ENCODE measurements at places on chromosomes 12 and 14.

- no peak for DNase-seq
These were observed 2.2 kb downstream of the ANKRD33 start for GRCh38 chr12:51890133-51890464.

DNA sequence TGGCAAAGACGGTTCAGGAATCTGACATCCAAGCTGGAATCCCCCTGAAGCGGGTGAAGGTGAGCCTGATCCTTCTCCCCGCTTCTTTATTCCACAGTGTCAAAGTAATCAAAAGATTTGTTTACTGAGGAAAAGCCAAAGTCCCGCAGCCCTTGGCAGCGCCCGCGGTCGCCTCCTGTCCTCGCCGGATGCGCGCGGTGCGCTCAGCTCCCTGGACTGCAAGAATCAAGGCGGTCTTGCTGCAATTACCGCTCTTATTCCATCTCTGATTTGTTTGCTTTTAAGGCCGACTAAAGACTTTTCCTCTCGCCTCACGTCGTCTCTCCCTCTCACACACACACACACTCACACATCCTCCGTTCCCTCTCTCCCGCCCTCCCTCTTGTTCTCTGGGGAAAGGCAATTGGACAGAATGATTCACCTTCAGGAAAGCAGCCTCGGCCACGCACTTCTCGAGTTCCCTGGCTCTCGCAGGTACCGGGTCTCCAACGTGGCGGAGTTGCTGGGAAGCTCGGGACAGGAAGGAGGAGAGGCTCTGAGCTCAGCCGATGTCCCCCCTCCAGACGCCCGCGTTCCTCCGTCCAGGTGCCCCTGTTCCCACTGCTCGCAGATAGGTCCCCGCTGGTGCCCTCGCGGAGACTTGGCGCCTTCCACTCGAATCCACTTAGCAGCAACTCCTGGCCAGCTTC is 68.6 kb upstream of the USP15 start:
- no peak for DNase-seq

- no peak for DNase-seq
These were observed 66.9 kb downstream of the C12orf56 start for GRCh38 chr12:64323476-64324225.

GRCh38 chr14:25803386-25804018 is 753.6 kb upstream of the STXBP6 start:
- no peak for DNase-seq

DNA sequence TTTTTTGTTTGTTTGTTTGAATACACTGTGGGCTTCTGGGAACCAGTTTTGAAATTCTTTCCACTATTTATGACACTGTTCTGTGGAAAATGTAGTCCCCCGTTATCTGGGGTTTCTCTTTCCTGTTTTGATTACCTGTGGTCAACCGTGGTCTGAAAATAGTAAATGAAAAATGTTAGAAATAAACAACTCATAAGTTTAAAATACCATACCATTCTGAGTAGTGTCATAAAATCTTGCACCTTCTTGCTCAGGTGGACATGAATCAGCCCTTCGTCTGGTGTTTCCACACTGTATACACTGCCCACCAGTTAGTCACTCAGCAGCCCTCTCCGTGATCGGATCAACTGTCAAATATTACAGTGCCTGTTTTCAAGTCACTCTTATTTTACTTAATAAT is 5.1 kb upstream of the PAPOLA start:
- DNase-seq, result no peak

DNA sequence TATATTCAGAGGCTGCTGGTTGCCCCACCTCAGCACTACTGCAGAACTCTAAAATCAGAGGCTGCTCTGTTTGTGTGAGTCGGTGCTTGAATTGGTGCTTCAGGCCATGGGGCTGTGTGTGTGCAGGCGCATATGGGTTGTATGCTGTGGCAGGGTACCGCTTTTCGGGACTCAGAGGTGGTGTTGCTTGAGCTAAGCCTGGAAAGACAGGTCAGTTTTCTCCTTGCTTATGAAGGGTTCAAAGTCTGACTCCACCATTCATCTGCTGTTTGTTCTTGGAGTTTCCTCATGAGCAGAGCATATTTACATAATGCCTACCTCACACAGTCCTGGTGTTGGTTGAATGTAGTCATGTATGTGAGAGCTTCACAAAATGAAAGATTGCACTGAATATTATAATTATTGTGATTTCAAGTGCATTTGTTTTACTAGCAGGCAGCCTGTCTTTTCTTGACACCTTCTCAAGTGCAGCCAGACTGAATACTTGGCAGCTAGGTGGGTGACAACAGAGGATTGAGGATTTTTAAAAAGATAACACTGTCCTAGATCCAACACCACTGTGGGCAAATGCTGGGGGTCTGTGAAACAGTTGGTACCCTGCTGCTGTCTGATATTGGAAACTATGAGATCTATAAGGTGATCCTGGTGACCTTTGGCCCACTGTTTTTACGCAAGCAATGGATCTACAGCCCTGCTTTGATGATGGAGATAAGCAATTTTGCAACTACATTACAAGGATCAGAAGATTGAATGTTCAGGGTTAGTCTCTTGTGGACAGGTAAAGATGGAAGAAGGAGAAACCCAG is 1.0 kb upstream of the ANG start:
- DNase-seq, result no peak

DNA sequence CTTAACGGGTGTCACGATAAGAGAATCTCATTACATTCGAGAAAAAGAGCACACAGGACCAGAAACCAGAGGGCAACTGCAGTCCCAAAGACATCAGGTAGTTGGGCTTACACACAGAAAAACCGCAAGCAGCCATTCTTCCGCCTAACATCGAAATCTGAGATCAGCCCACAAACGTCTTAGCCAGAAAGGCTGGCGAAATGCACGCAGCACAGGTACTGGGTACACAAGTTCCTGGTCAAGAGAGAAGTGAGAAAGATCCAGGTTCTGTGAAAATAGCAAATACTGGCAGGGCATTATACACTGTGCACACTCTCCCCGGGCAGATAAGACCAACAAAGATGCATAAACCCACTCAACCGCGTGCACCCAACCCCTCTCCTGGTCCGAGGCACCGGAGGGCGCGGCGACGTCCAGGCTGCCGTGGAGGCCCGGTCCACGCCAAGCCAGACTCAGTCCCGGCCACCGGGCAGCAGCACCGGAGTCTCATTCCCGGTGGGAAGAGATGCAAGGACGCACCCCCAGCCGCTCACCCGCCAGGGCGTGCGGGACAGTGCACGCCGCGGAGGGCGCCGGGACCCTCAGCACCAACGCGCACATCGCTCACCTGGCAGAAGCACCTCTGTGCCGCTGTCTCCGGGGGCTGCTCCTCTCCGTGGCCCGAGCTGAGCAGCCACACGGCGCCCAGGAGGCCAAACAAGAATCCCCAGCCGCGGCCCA is 437 bp downstream of the ERO1A start:
- DNase-seq, result no peak

DNA sequence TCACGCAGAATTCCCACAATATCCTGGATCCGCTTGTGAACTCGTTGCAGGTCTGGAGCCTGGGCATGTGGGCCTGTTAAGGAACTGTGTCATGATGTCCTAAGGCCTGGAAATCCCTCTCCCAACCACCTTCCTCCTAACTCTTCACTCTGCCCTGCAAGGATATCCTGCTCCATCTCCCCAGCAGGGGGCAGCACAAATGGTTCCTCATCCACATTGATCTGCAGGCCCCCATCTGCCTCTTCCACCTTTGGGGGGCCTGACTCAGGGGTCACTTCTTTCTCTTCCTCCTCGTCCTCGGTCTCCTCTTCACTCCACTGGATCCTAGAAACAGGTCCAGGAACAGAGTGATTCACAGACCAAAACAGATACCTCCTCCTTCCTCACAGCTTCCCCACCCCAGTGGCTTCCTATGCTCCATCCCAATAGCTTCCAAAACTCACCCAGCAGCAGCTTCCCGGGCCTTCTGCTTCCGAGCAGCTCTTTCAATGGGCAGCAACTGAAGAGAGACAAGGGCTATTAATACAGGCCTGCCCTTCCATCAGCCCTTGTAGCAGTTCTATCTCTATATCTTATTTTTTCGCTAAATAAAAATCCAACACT is 4.5 kb downstream of the NOP2 start:
- no peak for DNase-seq

- DNase-seq, result no peak
These were observed 157.1 kb downstream of the PHLDA1 start for GRCh38 chr12:75874441-75874840.

- DNase-seq, result no peak
These were observed 34.0 kb downstream of the APAF1 start for GRCh38 chr12:98678946-98679610.

GRCh38 chr12:116644806-116645205 is 85.6 kb downstream of the MAP1LC3B2 start:
- DNase-seq, result no peak

DNA sequence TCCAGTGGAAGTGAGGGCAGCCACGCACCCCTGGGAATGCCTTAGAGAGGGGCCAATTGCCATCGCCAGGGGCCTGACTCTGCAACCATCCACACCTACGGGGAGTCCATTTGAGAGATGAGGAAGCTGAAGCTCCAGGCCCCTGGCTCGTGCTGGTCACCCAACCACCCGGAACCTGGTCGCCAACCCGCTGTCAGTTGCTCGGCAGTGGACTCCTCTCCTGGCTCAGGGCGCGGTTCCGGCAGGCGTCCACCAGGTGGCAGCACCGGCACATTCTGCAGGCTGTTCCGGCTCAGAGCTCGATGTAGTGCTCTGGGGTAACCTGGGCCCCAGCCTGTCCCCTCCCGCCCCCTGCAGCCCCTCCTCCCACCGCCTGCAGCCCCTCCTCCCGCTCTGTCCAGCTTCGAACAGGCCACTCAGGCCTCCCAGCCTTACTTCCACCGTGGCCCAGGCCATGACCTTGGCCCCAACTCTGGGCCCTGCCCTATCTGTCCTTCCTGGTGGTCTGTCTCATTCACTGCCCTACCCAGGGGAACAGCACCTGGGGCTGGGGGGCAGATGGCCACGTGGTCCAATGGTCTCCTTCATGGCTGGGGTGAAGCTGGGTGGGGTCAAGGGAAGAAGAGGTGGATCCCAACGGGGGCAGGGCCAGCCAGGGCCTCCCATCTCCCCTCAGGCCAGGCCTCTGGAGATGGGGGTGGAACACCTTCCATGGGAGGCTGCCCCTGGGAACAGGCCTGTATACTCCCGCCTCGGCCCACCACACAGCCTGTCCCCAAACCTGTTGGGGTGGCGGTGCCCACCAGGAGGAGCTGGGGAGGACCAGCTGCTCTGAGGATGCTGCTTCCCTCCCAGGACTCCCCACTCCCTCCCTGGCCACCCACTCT is 15.7 kb downstream of the SIVA1 start:
- no peak for DNase-seq

DNA sequence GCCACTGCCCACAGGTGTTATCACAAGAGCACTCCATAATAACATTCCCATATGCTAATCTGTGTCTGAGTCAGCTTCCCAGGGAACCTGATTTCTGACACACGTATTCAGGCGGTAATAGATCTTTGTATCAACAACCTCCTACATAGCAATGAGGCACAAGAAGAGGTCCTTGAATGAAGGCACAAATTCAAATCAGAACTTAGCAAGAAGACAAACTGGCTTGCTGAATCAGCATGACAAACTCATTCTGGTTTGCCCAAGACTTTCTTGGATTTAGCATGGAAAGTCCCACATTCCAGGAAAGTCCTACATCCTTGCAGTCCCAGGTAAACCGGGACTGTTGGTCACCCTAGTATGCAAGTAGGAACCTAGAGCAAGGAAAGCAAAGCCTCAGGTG is 33.9 kb upstream of the RNU6-7 start:
- no peak for DNase-seq

DNA sequence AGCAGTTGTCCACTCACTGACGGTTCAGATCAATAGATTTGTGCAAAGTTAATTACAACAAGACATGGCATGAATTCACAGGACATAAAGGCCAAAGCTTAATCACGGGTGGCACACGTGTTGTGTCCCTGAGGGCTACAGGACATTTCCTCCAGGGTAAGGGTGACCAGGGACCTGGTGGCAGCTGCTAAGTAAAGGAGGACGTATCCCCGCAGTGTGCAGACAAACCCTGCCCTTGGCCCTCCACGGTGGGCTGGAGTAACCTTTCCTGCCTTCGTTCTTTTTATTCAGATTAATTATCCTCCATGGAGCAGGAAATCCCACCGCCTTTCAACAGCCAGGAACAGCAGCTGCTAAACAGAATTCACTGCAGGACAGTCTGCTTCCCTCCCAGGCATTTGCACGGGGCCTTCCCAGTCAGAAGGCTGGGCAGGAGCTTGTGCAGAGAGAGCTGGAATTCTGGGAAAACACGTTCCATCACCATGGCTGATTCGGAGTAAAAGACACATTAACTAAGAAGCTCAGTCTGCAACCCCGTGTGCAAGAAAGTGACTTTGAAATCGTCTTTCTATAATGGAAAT is 289.9 kb upstream of the SFSWAP start:
- no peak for DNase-seq

DNA sequence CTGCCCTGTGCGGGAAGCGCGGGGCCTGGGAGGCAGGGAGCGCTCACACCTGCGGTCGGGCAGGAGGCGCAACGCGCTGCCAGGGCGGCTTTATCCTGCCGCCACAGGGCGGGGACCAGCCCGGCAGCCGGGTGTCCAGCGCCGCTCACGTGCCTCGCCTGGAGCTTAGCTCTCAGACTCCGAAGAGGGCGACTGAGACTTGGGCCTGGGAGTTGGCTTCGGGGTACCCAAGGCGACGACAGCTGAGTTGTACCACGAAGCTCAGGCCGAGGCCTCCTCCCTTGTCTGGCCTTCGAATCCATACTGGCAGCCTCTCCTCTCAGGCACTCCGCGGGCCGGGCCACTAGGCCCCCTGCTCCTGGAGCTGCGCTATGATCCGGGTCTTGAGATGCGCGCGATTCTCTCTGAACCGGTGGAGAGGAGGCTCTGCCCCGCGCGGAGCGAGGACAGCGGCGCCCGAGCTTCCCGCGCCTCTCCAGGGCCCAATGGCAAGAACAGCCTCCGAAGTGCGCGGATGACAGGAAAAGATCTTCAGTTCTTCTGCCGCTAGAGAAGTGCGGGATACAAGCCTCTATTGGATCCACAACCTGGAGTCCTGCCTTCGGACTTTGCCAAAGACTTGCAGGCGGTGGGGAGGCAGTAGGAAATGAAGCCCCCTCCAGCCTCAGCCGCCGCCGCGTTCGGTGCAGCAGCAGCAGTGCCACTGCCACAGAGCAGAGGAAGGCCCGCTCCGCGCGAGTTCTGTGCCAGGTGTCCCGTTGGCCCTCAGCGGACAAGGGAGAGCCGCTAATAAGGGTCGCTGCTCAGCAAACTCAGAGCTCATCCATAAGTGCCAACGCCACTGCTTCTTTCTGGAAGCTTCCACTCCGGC is 6.8 kb downstream of the SIX1 start:
- no peak for DNase-seq

DNA sequence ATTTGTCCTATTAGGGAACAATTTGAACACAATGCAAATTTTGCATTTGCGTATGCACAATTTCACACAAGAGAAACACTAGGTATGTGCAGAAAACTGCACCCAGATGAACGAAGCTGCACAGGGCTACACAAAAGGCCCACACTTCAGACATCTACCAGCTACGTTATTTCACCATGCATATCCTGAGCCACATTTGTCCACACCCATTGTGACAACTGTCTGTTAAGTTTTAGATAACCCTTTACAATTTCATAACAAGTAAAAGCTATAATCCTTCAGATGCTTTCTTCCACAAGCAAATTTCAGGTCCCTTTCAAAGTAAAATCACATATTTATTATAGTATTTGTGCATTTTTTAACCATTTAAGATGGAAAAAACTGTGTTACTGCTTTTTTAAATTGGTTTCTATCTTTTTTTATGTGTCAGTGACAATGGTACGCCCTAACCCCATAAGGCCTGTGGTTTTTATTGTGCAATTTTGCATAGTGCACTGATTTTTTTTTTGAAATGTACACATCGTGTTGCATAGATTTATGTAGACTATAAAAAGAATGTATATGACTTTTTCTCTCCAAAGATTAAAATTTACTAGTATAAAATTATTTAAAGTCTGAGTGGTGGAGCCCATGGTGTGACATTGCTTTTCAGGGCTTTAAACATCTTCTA is 87.8 kb upstream of the BTG1 start:
- no peak for DNase-seq

GRCh38 chr12:46770501-46771183 is 55.2 kb downstream of the SLC38A4 start:
- no peak for DNase-seq
